T-helper 2 cell (primary cell): ENCODE measurements at places on chromosomes 6 and 20.
A peak's percentile ranks its signal among the peaks of the same experiment; 100 is the strongest.

GRCh38 chr20:2289475-2289874, 6.3 kb upstream of the TGM3 start:
- DNase-seq, result no peak

DNA sequence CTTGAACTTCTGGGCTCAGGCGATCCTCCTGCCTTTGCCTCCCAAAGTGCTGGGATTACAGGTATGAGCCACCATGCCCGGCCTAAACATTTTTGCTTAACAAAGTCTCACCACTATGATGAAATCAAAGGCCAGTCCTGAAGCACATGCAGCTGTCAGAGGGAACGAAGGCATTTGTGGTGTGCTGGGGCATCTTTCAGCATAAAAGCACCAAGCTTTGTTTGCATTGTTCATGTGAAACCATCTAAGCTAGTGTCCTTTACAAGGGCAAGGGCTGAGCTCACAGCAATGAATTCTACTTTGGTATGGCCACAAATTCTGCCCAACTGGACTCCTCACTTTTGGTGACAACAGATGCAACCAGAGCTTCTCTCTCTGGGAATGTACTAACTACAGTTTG, 66.8 kb downstream of the ZFP64 start:
- DNase-seq, result no peak

- no peak for DNase-seq
These were observed 9.7 kb upstream of the MRPS10 start for GRCh38 chr6:42227173-42227850.

- no peak for DNase-seq
These were observed 26.4 kb downstream of the EPB41L2 start for GRCh38 chr6:131036601-131037000.

DNA sequence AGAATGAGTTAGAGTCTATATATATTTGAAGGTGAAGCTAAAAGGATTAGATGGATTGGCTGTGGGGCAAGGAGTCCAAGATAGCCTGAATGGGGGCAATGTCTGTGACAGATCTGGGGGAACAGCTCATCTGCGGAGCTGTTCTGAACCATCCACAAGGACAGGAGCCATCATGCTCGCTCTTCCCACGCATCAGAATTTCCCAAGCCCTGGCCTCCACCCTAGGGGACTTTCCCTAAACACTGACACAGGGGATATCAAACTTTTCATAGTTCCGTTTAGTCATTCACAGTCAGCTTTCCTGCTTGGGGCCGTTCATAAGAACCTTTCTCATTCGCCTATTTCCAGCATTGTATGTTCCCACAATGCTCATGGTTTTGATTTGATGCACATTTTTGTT, 37.6 kb upstream of the CCN6 start:
- DNase-seq, result no peak

GRCh38 chr6:152150196-152150595, 342.7 kb downstream of the ESR1 start:
- DNase-seq, result no peak

- DNase-seq, result no peak
These were observed 206.0 kb upstream of the PREP start for GRCh38 chr6:105608711-105609374.

DNA sequence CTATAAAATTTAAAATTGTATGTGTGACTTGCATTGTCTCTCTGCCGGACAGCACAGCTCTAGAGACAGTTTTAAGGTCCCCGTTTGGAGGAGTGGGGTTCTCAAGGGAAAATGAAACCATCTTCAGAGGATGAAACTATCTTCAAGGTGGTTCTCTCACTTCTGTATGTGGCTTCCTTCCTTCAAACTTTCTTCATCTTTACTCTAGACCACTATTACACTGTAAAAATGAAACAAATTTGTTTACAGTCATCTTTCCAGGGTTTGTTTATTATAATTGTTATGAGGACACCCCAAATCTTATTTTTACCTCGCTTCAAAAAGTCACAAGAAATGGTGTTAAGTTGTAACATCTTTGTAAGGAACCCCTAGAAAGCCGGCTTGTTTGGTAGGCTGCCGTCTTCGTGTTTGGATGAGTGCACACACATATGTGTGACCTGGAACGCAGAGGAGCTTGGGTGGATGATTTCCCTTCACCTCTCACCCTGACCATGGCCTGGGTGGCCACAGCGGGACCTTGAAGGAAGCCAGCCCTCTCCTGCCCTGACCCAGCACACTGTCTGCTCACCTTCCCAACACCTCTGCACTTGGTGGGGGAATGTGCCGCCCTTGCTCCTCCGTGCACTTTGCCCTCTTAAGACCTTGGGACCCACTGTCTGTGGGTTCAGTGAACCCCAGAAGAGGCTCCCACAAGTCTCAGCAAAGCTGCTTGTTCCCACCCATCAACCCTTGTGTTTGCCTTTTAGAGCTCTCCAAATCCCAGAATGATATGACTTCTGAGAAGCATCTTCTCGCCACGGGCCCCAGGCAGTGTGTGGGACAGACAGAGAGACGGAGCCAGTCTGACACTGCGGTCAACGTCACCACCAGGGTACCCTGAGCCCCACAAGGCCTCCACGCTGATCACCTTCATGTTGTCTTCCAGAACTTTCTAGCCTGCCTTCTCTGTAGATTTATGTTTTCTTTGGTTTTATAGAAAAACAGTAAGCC, 67.8 kb downstream of the SYTL3 start:
- DNase-seq, result peak; percentile 57

DNA sequence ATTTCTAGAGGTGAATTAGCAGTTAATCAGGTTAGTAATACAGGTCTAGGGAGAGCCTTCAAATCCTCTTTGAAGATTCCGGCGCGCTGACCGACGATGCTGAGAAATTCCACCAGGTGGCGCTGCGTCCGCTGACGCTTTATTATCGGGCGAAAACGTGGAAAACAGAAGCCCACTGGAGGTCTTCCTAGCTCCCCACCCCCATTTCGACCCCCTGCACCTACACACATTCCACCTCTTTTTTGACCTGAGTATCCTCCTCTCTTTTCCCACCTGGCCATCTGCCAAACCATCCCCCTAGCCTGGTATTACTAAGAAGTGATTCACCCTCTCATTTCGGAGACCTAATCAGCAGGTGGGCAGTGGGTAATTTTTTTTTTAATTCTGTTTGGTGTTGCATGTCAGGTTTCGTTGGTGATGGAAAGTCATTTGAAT, 65.4 kb upstream of the RIN2 start:
- DNase-seq, result peak; percentile 25
